ENCODE measurements at places on chromosomes 7 and 10.

- DNase-seq: no peak
Observed at GRCh38 chr10:83680470-83680891, 458.8 kb upstream of the GHITM start.

- DNase-seq: no peak
Observed at GRCh38 chr7:517774-518629, 1.6 kb downstream of the PDGFA start.

GRCh38 chr10:8430321-8430720 lies 375.8 kb downstream of the GATA3 start:
- no peak for DNase-seq

DNA sequence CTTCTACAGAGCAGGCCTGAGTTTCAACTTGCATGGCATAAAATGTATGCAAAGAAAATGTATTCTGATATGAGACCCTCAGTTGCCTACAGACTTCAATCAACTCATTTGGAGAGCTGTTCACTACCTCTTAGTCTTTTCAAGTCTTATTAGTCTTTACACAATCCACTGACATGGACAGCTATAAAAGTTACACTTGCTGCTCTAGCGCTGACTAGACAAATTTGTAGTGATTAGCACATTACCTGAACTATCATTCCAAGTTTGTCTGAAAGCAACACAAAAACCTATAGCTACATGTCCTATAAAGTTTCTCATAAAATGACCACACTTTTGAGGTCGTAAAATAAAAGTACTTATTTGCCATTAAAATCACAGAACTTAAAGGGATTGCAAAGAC lies 83.9 kb downstream of the PARD3 start:
- DNase-seq: no peak

DNA sequence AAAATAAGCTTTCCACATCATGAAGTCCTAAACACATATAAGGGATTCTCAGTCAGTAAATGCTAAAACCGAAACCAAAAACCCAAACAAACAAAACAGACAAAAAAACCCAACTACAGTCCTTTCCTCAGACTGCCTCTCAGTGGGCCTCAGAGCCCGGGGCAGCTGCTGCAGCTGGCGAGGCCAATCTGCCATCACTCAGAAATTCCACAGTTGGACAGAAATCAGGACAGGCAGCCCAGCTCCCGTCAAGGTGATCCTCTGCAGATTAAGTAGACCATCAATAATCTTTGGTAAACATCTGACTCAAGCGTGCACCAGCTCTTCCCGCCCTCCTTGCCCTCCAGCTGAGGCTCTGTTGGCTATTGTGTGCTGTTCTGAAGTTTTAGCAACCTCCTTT lies 142.2 kb downstream of the ATXN7L1 start:
- DNase-seq: no peak

GRCh38 chr7:129465080-129465479 lies 30.8 kb downstream of the STRIP2 start:
- no peak for DNase-seq

GRCh38 chr7:111788286-111789047 lies 226.2 kb upstream of the IMMP2L start:
- no peak for DNase-seq

DNA sequence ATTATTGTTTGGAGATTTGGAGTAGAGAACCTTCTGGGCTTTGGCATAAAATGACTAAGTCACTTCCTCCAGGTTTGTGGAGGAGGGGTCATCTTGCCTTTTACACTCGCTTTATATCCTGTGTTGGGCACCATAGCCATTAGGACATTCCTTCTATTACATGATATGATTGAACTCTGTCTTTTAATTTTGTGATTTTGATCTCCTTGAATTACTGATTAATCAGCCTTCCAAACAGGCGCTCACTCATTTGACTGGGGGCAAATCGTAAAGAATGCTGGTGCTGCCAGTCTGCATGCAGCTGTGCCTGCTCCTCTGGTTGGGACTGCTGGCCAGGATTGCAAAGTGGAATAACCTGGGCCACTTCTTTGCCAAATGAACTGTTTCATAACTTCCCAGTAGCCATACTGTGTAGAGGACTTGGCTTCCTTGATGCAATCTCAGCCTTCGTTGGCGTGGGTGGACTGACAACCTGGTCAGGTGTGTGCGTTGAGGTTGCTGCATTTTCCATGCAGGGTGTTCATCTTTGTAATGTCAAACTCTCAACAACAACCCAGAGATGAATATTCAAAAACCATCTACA lies 65.9 kb upstream of the RAB11FIP2 start:
- no peak for DNase-seq

DNA sequence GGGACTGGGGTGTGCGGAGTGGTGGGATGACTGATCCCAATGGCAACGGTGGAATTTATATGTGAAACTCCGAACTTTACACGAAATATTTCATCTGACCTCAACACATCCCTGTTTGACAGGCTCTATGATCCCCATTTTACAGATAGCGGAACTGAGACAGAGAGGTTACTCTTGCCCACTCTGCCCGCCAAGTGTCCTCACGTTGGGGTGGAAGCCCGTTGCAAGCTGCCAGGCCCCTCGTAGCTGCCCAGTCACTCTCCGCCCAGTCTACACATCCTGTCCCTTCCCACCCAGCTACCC lies 397 bp upstream of the NFE2L3 start:
- no peak for DNase-seq

DNA sequence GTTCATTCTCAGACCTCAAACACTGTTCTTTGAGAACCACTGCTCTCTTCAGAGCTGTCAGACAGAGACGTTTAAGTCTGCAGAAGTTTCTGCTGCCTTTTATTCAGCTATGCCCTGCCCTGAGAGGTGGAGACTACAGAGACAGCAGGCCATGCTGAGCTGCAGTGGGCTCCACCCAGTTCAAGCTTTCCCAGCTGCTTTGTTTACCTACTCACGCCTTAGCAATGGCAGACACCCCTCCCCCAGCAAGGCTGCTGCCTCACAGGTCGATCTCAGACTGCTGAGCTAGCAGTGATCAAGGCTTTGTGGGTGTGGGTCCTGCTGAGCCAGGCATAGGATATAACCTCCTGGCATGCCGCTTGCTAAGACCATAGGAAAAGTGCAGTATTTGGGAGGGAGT lies 80.5 kb upstream of the CYP2C9 start:
- DNase-seq: no peak

- DNase-seq: no peak
Observed at GRCh38 chr10:72756674-72757385, 64.9 kb downstream of the MCU start.

Data from AG04449 (cell line).